Motor neuron (in vitro differentiated cells): ENCODE measurements at places on chromosomes 6 and 20. TPM values are rescaled to one million over a fixed set of nuclear protein-coding genes. Genes with fewer than 3 reads are reported as not detected.

ADGRG6 gene
- total RNA-seq = 0.63 and 0.96 TPM in 2 replicates

GRCh38 chr6:29005183-29005885 lies at the start of gene ZNF311:
Gene ZNF311, minus strand, starts transcription at chr6:29005315. Its CDS starts 1,361 bp downstream, at chr6:29003954.
- ATAC-seq = peak; percentile 100

GRCh38 chr6:53479871-53480270 lies 65.0 kb downstream of the GCLC start:
- ATAC-seq = no peak

GRCh38 chr6:84422380-84422968 lies 195.0 kb upstream of the CEP162 start:
- peak; percentile 82 for ATAC-seq

GRCh38 chr20:25018841-25019240 lies 26.3 kb upstream of the APMAP start:
- ATAC-seq = no peak

GJA10 gene
- not detected in 2 replicates for total RNA-seq

DNA sequence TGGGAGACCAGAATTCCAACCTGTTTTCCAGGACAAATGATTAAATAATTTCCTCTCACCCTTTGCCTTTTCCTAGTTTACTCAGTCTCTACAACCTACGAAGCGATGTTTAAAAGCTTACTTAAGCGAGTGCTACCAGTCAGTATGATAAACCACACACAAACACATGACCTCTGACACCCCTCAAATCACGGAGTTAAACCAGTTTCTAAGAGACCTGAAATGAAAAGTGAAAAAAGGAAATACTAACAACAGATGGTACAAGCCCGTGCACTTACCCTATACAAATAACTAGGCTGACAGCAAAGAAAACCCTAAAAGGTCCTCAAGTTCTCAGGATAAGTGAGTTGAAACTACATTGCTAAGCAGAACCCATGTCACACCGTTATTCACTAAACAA lies 7.7 kb downstream of the TNFRSF21 start:
- no peak for ATAC-seq

VGLL2 gene
- not detected in 2 replicates for total RNA-seq

DNA sequence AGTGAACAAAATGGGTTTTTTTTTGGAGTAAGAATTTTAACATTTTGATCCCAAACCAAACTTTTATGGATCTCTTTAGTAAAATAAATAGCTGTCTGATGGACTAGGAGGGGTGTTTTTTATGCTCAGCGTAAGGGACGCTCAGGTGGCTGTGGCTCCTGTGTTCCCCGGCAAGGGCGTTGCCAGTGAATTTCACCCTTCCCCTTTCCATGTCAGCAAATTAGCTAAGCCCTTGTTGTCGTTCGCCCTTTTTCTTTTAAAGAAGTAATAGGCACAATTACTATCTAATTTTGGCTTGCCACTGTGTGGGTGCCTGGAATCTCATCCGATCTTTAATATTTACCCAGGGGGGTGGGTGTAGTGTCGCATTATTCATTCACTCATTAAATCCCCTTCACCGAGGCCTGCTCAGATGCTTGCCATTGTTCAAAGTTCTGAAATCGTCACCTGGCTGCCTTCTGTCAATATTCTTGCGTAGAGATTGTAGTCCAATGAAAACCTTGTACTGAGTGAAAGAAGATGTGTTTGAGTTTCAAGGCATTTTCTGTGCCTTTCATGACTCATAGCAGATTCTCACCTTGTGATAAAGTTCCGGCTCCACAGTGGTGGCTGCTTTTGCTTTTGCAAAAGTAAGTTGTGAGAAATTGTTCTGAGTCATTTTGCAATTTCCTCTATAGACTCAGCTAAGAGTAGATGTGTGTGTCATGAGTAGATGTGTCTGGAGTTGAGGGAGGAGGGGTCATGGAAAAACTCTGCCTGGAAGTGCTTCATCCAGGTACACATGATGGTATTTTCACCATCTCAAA lies 40.0 kb upstream of the CLDN20 start:
- peak; percentile 47 for ATAC-seq

MPIG6B gene
- 1.7 and 1.8 TPM in 2 replicates for total RNA-seq

CPXM1 gene
- 0.84 and 1.5 TPM in 2 replicates for total RNA-seq

GRCh38 chr6:35259948-35260590 lies 534 bp downstream of the ZNF76 start:
- ATAC-seq = no peak

MOXD1 gene
- 11.4 and 12.8 TPM in 2 replicates for total RNA-seq

GRCh38 chr20:32204205-32205109 lies 3.1 kb downstream of the PLAGL2 start:
- ATAC-seq = no peak

GRCh38 chr6:56109149-56109548 lies 138.2 kb downstream of the COL21A1 start:
- ATAC-seq = no peak

- ATAC-seq = no peak
Measured at GRCh38 chr6:93418033-93418407, 1.3 kb downstream of the EPHA7 start.

DNA sequence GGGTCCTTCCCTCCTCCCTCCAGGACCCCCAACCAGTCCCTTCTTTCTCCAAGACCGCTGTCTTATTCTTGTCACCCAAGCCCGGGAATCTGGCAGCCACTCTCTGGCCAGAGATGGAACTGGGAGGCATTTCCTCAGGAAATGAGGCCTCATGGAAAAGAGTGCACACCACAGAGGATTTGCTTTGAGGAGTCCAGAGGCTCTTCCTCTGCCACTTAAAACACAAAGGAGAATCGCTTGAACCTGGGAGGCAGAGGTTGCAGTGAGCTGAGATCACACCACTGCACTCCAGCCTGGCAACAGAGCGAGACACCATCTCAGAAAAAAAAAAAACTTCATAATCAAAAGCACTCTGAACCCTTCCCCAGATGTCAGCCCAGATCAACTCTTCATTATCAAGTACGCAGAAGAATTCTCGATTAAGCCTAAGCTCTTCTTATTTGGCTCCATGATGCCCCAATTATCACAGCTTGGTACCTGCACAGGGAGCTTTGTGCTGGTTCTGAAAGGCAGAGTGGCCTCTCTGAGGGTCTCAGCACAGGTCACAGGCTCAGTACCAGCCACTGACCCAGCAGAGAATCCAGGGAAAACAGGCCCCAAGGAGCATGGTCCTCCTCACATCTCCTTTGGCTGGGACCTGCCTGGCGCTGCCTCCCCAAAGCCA lies 82.9 kb upstream of the MAFB start:
- no peak for ATAC-seq

GRCh38 chr6:138987080-138987642 lies 892 bp downstream of the REPS1 start:
- ATAC-seq = peak; percentile 24

DNA sequence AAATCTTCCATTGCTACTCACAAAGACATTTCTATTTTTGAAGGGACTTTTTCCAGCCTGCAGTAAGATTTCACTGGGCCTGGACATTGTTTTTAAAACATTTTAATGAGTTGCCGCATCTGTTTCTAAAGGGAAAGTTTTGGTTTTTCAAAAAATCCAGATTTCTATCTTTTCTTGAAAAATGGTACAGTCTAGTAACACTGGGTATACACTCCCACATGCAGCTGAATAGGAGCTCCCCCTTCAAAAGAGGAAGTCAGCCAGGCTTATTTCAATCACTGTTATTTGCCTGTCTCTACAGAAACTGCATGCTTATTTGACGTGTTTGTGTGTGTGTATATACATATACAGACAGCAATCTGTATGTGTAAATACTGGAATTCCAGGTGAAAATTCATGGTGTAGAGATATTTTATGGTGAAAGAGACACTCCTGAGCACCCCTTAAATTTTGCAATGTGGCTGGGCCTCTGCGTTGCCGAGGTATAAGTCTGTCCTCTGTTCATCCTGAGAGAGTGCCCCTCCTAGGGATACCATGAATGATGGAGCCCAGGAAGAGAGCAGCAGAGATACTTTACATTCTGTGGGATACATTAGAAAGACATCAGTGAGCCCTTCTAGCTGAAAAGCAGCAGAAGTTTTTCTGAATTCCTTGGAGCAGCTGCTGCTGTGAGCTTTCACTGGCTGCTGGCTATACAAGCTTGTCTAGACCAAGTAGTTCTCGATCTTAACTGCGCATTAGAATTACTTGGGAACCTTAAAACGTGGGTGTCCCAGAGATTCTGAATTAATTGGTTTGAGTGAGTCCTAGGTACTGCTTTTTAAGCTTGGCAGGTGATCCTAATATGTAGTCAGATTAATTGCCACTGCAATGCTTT lies 12.0 kb upstream of the ABRACL start:
- ATAC-seq = no peak

- no peak for ATAC-seq
Measured at GRCh38 chr6:13655700-13656099, 40.6 kb downstream of the NOL7 start.

GRCh38 chr6:118101831-118102345 lies 194.8 kb downstream of the SLC35F1 start:
- ATAC-seq = peak; percentile 31

DNA sequence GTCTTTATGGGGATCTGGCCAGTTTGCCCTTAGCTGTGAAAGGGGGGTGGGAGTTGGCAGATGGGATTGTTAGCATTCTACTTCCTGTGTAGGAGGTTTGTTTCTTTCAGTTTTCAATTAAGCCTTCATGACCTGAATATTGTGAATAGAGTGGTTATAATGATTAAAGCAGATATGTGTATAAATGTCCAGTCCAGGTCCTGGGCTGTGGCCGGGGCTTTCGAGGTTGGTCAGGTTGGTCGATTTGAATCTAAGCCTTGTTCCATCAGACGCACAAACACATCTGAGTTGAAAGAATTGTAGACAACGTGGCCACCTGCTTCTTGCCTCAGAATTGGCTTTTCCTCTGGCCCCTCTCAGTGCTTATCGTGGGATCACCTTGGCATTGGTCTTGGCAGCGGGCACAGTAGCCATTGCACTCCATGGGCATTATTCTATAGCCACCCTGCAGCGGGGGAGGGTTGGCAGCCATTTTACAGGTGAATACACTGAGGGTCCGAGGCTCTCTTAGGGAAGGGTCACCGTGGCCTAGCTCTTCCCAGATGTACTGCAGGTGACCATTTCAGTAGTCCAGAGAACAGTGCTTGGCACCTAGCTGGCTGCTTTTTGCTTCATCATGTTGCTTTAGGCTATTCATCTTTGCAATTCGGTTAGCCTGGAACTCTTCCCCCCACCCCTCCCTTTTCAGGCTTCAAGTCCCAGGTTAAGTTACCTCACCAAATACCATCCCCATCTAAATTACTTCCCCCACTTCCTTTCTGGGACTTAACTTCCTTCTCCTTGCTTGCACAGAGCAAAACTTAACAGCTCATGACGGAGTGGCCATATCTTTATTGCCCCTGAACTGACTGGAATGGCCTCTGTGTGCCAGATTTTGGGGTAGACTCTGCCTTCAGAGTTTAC lies 1.1 kb downstream of the RNF114 start:
- no peak for ATAC-seq

DNA sequence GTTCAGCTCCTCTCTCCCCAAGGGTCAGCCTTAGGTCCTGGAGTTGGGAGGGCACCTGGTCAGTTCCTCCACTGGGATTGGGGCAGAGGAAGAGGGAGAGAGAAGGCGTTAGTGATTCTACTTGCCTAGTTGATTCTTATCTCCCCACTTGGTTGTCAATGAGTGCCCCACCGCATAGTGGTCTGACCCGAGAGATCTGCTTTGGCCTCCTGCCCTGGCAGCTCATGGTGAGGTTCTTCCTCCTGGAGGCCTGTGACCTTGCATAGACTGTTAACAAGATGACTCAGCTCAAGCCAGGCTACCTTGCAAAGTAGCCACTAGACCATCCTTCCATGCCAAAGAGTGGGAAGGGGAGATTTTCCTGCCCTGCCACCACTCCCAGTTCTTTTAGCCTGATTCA lies 160.6 kb downstream of the TMEM200A start:
- ATAC-seq = no peak

- ATAC-seq = no peak
Measured at GRCh38 chr6:147222160-147222838, 18.1 kb downstream of the STXBP5 start.

EFCAB8 gene
- total RNA-seq = 0.17 and 0.23 TPM in 2 replicates

C6orf15 gene
- not detected in 2 replicates for total RNA-seq

- ATAC-seq = peak; percentile 74
Measured at GRCh38 chr20:884983-885952, 30.9 kb downstream of the ANGPT4 start.

RAET1L gene
- 0.79 and 1.9 TPM in 2 replicates for total RNA-seq

HM13 gene
- total RNA-seq = 126 and 148 TPM in 2 replicates

MAPK13 gene
- 0.94 and 2.3 TPM in 2 replicates for total RNA-seq

DNA sequence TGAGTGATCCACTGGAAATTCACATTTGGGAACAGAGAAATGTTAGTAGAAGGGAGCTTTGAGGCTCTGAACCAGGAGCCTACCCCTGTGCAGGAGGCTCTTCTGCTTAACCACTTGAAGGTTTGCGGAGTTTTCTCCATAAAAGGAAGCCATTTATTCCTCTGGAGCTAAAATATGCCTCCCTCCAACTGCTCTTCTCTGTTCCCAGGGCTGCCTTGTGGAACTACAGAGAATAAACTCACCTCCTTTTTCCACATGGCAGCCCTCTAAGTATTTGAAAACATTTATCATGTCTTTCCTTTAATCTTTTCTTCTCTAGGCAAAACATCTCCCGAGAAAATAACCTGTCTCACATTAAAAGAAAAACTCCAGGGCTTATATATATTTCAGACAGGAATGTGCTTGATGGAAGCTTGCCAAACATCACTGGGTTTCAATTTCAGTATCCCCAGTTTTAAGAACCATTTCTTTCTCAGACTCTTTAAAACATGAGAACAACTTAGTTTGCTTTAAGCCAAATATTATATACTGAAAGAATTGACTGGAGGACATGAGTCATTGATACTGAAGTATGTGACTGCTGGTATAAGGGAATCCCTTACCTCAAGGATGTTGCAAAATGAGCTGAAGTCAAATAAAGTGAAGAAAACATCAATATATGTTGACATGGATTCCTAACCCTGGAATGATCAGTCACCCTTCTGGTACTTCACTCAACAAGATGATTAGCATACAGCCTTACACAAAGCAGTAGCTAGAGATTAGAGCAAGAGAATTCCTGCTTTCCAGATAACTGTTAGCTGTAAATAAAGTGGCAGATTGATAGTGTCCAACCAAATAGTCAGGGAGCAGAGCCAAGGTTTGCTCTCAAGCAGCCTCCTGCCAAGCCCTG lies 74.0 kb downstream of the ZBTB2 start:
- peak; percentile 39 for ATAC-seq

GRCh38 chr6:37696841-37697662 lies 631 bp downstream of the MDGA1 start:
- peak; percentile 12 for ATAC-seq
